ENCODE measurements at places on chromosomes 4 and X. TPM values are rescaled to one million over a fixed set of nuclear protein-coding genes. Genes with fewer than 3 reads are reported as not detected.

- DNase-seq: no peak
These were observed 8.8 kb downstream of the BCOR start for GRCh38 chrX:40088803-40089540.

- DNase-seq: no peak
These were observed 6.0 kb downstream of the GRIA3 start for GRCh38 chrX:123190096-123190495.

DNA sequence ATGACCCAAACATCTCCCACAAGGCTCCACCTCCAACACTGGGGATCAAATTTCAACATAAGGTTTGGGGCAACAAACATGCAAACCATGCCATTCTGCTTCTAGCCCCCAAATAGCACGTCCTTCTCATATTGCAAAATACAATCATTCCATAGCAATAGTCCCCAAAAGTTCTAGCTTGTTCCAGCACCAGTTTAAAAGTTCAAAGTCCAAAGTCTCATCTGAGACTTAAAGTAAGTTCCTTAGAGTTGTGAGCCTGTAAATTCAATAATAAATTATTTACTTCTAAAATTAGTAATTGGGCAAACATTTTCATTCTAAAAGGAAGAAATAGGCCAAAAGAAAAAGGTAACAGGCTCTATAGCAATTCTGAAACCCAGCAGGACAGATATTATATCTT, 8.9 kb upstream of the TASL start:
- DNase-seq: no peak

EDNRA gene
- 28.0 TPM for total RNA-seq

FSTL5 gene
- not detected for total RNA-seq

- DNase-seq: no peak
These were observed 1476.1 kb upstream of the TENM3 start for GRCh38 chr4:180766944-180767729.

ANK2 gene
- 117 TPM for total RNA-seq

DNA sequence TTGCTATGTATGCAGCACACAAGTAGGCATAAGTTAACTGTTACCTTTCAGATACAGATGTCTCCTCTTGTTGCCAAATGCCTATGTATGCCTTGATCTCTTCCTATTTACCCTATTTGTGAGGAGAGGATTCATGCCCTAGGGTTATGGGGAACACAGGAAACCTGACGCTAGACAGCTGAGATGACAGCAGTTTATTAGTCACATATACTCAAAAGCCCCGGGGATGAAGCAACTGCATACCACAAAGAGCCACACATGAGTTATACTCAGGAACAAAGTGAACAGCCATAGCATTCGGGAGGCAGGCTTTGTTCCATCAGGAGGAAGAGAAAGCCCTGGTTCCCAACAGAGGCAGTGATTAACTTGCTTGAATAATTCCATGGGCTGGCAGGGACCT, 1011.7 kb upstream of the PCDH7 start:
- DNase-seq: no peak

GRCh38 chr4:153634738-153635353, 49.2 kb upstream of the TLR2 start:
- DNase-seq: no peak

- no peak for DNase-seq
These were observed 65.6 kb downstream of the SYNPO2 start for GRCh38 chr4:118954246-118954645.

ACE2 gene
- total RNA-seq: 0.88 TPM

TRAPPC2 gene
- total RNA-seq: 18.5 TPM

GATA1 gene
- total RNA-seq: 0.57 TPM

- DNase-seq: no peak
These were observed 43.3 kb upstream of the STAG2 start for GRCh38 chrX:123918106-123918721.

- DNase-seq: no peak
These were observed 569 bp downstream of the DCK start for GRCh38 chr4:70994069-70994366.

GRCh38 chr4:97670703-97671269, 472.5 kb downstream of the STPG2 start:
- DNase-seq: no peak

DNA sequence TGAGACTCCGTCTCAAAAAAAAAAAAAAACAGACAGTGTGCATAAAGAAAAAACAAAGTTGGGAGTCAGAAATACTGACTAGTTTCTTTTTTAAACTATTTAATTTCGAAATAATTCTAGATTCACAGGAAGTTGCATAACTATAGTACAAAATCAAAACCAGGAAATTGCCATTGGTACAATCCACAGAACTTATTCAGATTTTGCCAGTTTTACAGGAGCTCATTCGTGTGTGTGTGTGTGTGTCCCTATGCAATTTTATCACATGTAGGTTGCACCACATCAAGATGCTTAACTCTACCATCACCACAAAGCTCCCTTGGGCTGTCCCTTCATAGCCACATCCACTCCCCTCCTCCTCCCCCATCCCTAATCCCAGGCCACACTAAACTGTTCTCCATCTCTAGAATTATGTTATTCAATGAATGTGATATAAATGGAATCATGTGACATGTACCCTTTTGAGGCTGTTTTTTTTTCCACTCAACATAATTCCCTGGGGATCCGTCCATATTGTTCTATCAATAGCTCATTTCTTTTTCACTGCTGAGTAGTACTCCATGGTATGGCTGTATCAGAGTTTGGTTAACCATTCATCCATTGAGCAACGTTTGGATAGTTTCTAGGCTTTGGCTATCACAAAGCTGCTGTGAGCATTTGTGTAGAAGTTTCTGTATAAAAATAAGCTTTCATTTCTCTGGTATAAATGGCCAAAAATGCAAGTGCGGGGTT, 16.3 kb upstream of the DDX3X start:
- no peak for DNase-seq

- DNase-seq: no peak
These were observed 23.8 kb upstream of the HPSE start for GRCh38 chr4:83358410-83358809.

- no peak for DNase-seq
These were observed 20.4 kb downstream of the USP46 start for GRCh38 chr4:52638717-52639116.

NXT2 gene
- 4.7 TPM for total RNA-seq

GRCh38 chr4:32037399-32037798, 1317.2 kb downstream of the PCDH7 start:
- no peak for DNase-seq

DNA sequence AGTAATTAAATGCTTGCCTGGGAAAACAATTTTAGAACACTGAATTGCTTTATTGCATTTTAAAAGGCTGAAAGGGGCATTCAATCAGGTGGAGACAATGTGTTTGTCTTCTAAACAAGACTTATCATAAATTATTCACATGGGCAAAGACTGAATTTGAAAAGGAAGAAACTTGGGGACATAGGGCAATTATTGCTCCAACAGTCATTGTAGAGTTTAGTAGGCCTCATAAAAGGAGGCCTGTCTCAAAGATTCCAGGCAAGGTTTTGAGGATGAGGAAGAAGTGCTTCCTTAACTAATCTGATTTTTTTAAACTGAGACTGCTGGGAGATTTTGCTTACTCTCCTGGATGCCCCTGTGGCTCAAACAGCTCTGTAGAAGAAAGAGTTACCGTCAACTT, 174.4 kb upstream of the RPS6KA3 start:
- no peak for DNase-seq

GRCh38 chrX:9195199-9195880, 161.4 kb upstream of the FAM9B start:
- DNase-seq: no peak

DNA sequence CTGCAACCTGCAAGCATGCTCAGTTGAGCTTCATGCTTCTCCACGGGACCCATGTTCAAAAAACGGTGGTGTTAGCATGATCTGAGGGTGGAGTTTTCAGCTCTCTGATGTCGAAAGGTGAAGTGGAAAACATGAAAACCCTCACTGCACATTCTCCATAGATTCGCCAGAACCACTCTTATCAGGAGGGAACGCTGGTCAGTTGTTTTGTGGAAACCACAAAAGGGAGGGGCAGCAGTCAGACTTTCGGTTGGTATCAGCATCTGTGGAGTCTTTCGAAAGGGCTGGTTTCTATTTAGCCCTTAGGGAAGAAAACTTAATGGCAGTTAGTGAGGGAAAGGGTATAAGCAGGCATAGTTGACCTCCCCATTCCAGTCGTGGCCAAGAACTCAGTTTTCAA, 12.6 kb downstream of the PPA2 start:
- no peak for DNase-seq
